ENCODE measurements at places on chromosomes 4 and X.

- peak; percentile 20 for DNase-seq
Measured at GRCh38 chrX:85111347-85111746, 107.7 kb downstream of the APOOL start.

GRCh38 chr4:163395758-163396157, 52.1 kb downstream of the NPY5R start:
- DNase-seq, result no peak

GRCh38 chrX:63932006-63932405, 147.0 kb upstream of the ARHGEF9 start:
- DNase-seq, result no peak

DNA sequence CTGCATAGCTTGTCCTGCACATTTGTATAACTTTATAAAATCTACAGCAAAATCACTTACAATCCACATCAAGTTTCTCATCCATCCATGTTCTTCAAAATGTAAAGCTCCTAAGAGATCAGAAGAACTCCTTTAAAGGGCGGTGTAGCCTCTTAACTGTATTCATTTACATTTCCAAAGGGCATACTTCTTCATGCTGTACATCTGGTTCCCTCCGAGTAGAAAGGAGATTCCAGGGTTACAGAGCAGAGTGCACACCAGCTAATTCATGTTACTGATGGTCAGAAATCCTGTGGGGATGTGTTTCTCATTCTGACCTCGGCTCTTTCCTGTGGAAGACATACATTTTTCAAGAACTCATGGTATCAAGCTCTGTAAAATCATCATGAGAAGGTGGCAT, 231.8 kb downstream of the ARAP2 start:
- no peak for DNase-seq

GRCh38 chr4:128163177-128164117, 102.3 kb downstream of the LARP1B start:
- DNase-seq, result no peak

DNA sequence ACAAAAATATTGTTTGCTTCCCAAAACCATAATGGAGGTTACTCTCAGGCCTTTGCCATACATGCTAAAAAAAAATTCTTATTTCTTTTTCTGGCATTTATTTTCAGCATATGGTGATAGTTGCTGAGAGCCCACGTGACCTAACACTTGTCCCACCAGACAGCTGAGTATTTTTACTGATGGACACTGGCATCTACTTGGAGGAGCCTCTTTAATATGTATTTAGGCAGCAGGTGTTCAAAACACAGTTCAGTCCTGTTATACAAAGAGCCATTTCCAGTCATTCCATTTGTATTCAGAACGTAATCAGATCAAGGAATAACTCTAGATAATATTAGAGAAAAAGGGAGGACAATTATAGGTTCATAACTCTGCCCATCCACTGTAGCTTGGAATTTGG, 95.5 kb downstream of the CXCL13 start:
- DNase-seq, result no peak

DNA sequence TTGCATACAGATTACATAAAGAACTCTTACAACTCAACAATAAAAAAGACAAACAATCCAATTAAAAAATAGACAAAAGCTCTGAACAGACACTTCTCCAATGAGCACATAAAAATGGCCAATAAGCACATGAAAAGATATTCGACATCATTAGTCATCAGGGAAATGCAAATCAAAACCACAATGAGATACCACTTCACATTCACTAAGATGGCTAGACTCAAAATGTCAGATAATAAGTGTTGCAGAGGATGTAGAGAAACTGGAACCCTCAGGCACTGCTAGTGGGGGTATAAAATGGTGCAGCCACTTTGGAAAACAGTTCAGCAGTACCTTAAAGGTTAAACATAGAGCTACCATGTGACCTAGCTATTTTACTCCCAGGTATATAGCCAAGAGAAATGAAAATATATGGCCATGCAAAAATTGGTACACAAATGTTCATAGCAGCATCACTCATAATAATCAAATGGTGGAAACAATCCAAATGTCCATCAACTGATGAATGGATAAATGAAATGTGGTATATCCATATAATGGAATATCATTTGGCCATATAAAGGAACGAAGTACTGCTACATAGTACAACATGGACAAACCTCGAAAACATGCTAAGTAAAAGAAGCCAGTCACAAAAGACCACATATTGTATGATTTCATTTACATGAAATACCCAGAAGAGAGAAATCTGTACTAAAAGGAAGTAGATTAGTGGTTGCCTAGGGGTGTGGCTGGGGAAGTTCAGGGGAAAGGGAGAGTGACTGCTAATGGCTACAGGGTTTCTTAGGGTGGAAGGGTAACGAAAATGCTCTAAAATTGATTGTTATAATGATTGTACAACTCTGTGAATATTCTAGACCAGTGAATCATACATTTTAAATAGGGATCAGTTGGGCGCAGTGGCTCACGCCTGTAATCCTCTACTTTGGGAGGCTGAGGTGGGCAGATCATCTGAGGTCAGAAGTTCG, 29.4 kb downstream of the SASH3 start:
- no peak for DNase-seq

GRCh38 chr4:88724406-88724805, 26.8 kb upstream of the NAP1L5 start:
- no peak for DNase-seq

DNA sequence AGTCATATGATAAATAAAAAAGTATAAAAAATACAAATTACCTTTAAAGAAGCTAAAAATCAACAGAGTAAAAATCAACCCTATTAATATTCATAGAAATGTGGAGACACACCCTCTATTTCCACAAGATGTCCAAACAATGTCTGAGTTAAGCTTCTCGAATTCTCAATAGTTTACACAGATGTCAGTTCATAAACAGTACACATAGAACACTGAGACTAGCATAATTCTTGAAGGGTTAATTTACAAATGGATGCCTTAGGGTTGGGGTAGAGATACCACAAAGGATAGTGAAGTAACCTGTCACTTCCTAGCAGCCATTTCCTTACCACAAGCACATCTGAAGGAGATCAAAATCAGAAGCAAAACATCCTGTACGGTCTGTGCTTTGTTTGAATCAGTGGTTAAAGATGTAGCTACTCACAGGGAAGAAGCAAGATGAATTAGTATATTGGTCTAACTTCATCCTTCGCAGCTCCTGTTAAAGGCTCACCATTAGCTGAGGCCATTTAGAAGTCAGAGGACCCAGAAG, 2393.9 kb downstream of the ARAP2 start:
- no peak for DNase-seq

DNA sequence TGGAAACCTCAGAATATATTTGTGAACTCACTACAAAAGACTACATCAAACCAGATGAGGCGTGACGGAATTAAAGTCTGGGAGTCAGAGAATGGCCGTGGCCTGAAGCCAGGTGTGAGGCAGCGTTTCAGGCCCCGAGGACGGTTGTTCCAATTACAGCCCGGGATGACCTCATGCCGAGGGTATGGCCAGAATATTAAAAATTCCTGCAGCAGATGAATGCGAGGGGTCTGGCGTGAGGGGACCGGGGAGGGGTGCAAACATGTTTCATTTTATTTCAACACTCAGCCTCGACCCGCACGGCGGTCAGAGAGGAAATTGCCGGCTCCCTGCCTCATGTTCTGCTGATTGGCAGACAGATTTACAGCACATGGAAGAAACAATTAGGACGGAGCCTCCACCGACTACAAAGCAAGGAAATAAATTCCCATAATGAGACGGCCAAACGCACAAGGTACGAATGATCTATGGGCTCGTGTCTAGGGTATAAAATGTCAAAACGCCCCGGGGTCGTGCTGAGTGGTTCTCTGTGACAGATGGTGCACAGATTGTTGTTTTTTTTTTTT, 289.7 kb downstream of the SHOX start:
- peak; percentile 93 for DNase-seq

DNA sequence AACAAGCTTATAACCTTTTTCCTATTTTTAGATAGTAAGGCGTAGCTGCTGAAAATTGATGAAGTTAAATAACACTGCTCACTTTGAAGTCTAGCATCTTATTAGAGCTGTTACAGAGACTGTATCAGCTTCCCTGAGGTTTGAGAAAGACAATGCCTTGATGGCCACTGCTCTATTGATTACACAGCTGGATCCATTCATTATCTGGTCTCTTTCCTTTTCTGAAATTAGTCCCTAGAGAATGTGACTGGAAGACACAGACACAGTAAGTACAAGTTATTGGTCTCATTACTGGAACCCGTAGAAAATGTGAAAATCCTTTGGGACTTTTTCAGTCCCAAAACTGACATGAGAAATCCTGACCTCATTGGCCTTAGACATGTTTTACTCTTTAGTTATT, 188.3 kb downstream of the NAF1 start:
- DNase-seq, result no peak

- no peak for DNase-seq
Measured at GRCh38 chrX:149453906-149454822, 50.9 kb downstream of the IDS start.

DNA sequence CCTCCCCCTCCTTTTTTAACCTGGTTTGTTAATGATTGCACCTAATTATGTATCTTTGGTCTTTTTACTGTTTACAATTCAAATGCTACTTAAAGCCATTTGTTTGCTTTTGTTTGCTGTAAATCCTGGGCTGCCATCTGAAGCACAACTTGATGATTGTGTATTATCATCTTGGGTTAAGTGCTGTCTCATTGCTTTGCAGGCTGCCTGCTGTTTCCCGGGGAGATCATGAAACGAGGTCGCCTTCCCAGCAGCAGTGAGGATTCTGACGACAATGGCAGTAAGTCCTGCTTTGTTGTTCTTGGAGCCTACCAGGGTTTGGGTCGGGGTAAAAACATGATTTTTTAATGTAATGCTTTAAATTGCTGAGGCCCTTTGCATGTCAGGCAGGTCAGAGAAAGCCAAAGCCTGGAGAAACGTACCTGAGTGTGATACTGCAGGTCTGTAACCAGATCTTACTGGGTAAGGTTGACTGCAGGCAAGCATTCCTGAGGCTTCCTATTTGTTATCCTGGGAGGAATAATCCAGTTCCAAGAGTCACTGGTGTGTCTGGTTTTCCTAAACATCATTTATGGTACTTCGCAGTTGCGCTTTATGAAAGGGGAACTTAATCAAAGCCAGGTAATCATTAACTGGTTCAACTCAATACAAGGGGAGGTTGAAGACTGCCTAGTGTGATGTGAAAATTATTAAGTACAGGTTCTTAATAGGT, 22.2 kb downstream of the JADE1 start:
- DNase-seq, result no peak

- DNase-seq, result no peak
Measured at GRCh38 chr4:47278631-47279030, 184.9 kb downstream of the COMMD8 start.

GRCh38 chr4:118346495-118346894, 6.3 kb downstream of the PRSS12 start:
- no peak for DNase-seq

DNA sequence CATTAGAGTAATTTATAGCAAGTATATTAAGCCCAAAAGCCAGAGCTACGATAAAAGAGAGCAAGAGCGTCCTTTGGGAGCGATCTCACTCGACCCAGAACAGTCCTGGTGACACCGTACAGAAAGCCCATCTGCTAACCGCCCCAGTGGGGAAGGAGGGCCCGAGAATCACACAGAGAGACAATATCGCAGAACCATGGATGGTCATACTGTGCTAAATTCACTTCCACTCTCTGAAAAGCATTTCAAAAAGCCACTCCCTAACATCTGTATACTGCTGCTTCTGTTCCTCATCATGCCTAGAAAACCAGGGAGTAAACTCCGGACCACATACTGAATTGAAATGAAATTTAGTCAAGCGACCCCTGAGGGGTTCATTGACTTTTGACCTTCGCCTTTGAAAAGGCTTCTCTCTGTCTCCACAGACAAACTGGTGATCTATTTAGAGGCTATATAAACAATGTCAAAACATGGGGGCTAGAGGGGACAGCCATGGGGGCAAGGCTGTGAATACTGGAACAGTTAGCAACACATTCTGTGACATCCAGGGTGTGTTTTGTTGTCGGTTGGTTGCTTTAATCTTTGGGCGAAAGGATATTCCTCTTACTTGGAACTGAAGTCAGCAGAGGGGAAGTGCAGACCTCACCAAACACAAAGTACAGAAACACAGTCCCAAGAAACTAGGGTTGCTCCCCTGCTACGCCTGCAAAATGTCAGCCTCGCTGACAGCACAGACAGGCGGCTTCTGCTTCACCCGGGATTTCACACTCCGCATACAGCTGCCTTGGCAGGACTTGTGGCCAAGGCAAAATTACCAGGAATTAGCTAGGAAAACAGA, 129.0 kb upstream of the RASGEF1B start:
- peak; percentile 68 for DNase-seq

DNA sequence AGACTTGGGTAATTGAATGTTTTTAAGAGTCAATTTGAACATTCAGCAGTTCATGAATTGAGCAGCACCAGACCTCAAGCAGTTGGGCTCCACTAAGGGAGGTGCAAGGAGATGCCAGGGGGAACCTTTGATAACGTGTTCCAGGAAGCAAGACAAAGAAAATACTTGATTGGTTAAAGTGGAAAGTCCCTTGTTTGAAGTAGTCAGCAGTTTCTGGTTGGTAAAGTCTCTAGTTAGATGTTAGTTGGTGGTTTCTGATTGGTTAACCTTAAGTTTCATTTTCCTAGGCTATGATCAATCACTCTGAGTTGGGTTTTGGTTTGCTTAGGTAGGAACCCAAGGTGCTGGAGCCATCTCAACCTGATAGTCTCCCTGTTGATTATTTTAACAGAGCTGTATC, 4.0 kb downstream of the HERC6 start:
- DNase-seq, result no peak

DNA sequence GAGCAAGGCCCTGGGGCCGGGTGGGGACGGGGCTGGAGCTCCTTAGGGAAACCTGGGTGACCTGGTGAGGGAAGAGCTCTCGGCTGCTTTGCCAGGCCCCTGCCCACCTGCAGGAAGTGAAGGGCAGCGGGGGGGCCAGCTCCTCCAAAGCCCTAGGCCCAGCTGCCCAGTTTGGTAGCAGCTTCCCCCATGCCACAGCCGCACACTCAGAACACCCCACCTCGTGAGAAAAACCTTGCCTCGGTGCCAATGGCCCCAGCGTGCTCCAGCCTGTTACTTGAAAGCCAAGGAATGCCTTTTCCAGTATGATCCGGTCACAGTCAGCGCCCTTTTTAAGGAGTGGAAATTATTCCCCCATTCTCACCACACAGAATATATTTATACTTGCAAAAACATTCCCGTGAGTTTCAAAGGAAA, 38.3 kb downstream of the ACOX3 start:
- DNase-seq, result no peak

GRCh38 chr4:20313237-20314030, 61.7 kb downstream of the SLIT2 start:
- no peak for DNase-seq

GRCh38 chr4:17437396-17437795, 74.5 kb downstream of the QDPR start:
- DNase-seq, result no peak

DNA sequence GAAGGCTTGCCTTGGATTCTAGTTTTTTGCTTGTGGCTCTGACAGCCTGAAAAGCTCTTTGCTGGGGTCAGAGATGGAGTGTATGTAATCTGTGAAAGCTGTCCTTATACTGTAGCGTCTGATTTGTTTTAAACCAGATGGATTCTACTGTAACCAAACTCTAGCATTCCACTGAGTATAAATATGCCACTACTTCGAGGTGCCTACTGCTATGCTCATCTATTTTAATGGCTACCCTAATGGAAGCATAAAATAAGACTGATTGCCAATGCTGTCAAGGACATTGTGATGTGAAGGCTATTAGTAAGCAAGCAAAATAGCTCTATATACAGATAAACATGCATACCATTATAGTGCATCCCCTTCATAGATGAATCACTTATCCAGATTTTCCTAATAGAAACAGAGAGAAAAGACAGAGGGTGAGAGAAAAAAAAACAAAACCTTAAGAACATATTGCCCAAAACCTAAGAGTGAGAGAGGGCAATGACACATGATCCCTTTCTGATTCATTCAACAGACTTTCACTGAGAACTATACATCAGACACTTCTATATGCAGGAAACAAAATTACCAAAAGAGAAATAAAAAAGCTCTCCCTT, 1025.8 kb upstream of the LCORL start:
- DNase-seq, result no peak
